Esophagus muscularis mucosa (tissue), 4 donors: ENCODE measurements at places on chromosomes 11 and 22. TPM values are rescaled to one million over a fixed set of nuclear protein-coding genes. Genes with fewer than 3 reads are reported as not detected.

Gene ARHGAP20
- 6.8 TPM for total RNA-seq

Gene PNPLA3
- total RNA-seq = 0.39 TPM

Gene GNB1L
- total RNA-seq = 8.4 TPM

Gene C11orf21
- total RNA-seq = not detected

Gene APOBEC3G
- 4.1 TPM for total RNA-seq

GRCh38 chr11:37504060-37504611 lies 906.1 kb upstream of the RAG2 start:
- DNase-seq = no peak

GRCh38 chr11:35491231-35491871 lies 34.1 kb downstream of the PAMR1 start:
- DNase-seq = no peak
